Activated CD8-positive, alpha-beta memory T cell treated with anti-CD3 and anti-CD28 coated beads for 48 hours (primary cell): ENCODE measurements at places on chromosomes 2 and 18.

DNA sequence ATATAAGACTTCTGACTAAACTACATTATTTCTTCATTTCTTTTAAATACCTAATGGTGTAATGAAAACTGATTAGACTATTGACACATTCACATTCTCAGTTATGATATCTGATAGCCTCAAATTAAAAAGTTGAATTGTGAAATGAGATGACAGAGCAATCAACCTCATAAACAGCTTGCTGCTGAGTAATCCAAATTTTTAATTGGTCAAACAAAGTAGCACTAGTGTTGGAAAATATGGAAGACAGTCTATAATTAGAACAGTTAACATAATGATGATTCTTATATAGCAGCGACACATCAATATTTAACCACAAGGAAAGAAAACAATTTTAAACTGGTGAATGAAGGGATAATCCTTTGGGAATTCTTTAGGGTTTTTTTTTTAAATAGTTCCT, 91.9 kb upstream of the LRP1B start:
- no peak for DNase-seq

DNA sequence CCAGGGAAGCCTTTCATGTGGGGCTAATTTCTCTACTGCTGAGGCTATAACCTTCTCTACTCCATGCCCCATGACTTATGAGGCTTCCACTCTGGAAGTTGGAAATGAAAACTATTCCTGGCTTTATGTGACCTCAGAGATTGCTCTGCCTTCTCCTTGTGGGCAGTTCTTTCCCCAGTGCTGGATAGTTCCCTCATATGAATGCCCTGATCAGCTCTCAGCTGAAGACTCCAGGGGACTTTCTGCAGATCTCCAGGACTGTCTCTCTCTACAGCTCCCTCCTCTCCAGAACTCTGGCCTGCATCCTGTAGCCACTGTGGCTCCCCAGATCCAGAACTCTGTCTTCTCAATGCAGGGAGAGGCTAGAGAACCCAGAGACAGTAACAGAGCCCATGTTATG, 235.1 kb downstream of the SEPTIN10 start:
- DNase-seq: no peak

- DNase-seq: no peak
Observed at GRCh38 chr18:23608211-23608610, 21.9 kb upstream of the NPC1 start.

GRCh38 chr2:148046802-148047201, 25.9 kb downstream of the MBD5 start:
- DNase-seq: no peak

DNA sequence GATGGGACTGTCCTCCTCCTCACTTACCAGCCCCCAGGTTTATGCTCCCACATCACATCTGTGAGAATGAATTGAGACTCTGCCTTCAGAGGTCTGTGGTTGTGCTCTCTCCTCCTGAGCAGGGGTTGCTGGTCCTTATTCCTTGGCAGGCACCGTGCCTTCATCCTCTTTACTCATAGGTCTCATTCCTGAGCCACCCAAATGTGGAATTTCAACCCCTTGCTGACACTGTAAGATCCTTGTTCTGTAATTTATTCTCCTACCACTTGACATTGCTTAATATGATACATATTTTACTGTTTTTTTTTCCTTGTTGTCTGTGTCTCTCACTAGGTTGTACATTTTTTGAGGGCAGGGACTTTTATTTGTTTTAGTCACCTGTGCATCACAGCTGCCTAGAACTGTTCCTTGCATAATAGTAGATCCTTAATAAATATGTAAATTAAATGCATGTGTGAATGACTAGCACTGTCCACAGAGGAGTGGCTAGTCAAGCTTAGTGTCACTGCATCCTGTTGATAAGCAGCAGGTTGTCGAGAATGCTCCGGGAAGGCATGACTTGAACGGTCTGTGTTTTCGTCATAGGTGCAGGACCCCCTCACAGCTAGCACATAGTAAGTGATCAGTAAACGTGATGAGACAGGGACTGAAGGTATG, 180.6 kb downstream of the ZNF407 start:
- no peak for DNase-seq

GRCh38 chr2:241185961-241186360, 2.5 kb upstream of the ANO7 start:
- DNase-seq: no peak

DNA sequence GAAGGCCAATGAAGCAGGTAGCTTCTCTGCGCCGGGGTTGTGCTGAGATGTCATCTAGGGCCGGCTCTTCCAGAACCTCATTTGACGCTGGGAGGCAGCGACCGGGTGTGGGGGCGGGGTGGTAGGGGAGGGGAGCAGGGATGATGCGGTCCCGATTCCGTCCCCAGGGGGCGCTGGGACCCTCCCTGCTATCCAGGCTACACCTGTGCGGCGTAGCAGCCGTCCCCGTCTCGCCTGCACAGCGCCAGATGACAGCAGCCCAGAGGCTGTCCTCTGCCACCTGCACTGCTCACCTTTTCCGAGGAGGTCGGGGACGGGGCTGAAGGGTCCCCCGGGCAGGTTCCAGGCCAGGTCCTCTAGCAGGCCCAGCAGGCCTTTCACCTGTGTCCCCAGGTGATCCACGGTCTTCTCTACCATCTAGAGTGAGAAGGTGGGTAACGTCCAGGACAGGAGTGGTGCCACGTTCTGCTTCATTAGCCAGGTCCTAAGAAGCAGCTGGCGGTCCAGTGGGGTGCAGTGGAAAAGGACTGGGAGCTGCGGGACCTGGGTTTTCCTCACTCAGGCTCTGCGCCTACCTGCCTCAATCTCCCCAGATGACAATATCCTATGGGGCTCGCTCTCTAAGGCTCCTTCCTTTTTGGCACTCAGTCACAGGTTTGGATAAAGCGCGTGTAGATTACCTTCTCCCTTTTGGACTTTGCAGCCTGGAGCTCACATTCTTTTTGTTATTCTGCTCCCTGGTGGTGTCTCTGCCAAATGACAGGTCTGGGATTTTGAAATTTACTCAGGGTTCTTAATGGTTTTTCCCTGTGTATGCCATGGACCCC, 56.0 kb upstream of the RAB6C start:
- no peak for DNase-seq

GRCh38 chr18:31920277-31920676, 22.7 kb downstream of the TRAPPC8 start:
- DNase-seq: no peak

DNA sequence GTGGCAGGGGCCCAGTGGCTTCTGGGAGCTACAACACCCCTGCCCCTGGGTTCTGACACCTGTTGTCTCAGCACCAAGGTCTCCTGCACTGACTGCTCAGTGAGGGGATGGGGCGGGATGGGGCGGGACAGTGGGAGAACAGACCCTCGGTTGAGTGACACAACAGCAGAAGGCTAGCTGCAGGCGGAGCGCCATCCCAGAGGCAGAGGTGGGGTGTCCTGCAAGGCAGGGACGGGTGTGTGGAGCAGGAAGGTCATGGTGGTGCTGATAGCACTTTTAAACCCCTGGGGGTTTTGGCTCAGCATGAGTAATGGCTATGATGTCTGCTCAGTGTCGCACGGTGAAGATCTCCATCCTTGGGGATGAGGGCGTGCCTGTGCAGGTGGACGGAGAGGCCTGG, 105.1 kb downstream of the DGKD start:
- no peak for DNase-seq
